ENCODE measurements at places on chromosomes 7 and 10.

GRCh38 chr7:47283497-47284131 lies 298.3 kb downstream of the TNS3 start:
- no peak for DNase-seq

- no peak for DNase-seq
Observed at GRCh38 chr10:98344589-98345038, 70.4 kb downstream of the PYROXD2 start.

GRCh38 chr7:114085313-114085591 lies 166.4 kb upstream of the PPP1R3A start:
- DNase-seq = no peak

- no peak for DNase-seq
Observed at GRCh38 chr7:97460433-97460832, 271.5 kb upstream of the TAC1 start.

DNA sequence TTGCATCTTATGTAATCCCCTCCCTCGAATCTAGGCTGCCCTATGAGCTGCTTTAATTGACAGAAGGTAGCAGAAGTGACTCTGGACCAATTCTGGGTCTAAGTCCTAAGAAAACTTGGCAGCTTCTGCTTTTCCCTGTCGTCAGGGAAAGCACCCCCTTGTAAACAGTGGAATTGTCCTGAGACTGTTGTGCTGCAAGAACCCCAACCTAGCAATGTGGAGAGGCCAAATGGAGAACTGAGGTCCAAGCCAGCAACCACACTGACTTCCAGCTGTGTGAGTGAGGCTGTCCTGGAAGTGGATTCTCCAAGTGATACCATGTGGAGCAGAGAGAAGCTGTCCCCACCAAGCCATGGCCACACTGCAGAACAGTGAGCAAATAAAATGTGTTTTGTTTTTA lies 75.5 kb downstream of the ARHGAP22 start:
- no peak for DNase-seq

DNA sequence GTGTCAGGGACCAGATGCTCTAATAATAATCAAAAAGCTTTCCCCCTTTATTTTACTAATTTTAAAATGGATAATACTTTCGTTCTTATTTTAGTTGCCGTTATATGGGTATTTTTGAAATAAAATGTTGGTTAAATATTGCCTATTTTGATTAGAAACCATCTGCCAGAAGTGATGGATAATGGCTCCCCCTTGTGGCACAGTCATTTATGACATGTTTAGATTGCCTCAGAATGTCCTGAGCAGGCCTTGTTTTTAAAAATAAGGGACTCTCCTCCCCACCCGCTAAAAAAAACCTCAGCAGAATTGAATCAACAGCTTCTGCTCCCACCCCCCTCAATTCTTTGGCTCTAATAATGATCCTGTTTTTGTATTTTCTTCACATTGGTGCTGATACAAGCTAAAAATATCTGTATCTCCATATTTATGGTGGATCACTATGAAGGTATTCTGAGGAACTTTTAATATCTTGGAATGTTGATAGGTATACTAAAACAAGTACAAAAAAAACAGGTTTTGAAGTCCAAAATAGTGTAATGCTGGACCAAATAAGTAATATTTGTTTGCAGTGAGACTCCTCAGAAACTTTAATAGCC lies 38.8 kb downstream of the TMEM60 start:
- DNase-seq = no peak

- no peak for DNase-seq
Observed at GRCh38 chr7:95595746-95596197, 544 bp downstream of the PDK4 start.

DNA sequence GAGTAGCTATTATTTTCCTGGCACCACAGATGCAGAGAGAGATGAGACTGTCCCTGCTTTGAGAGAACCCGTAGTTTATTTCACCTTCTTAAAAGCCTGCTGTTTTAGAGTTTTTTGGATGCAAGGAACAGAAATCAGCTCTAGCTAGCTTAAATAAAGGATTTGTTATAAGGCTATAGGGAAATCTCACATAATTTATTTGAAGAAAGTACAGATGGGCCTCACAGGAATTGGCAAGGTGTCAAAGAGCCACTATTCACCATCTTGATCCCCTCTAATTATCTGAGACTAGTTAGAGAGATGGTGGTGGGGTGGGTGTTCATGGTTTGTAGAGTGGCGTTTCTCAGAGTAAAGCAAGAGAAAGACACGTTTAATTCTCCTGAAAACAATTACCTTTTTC lies 7.3 kb downstream of the KMT2E start:
- DNase-seq = no peak

DNA sequence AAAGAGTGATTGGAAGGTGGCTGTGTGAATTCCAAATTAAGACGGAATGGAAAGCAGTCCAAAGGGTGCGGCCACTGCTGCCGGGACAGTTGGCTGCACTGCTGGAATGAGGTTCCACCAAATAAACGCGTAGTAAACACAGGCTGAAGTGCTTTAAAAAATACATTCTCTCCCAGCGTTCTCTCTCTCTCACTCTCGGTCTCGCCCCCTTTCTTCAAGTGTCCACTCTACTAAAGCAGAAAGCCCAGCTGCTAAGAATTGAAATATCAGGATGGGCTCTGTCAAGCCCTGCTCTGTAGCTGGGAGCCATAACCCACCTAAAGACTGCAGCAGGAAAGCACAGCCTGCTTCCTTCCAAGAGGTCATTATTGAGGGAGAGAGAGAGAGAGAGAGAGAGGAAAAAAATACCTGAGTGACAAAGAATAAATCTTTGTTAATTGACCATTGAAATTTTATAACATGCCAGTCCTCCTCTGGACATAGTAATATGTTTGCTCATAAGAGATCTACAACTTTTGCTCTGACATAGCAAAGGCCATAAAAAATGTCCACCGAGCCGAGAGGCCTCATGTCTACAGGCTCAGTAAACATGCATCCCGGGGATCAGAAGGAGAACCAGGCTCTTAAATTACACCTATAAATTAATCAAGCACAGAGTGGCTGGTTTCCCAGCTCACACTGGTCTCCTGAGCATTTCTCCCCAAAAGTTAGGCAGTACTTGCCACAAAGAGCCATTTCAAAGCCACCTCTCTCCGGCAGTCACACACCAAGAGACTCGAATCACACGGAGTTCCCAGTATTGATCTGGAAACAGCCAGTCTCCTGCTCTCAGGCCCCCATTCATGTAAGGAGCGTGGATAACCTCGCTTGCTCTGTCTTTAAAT lies 72.8 kb downstream of the FGFR2 start:
- DNase-seq = no peak

GRCh38 chr7:135756191-135756590 lies 7.6 kb upstream of the FAM180A start:
- no peak for DNase-seq

- no peak for DNase-seq
Observed at GRCh38 chr7:154569916-154570315, 433.0 kb downstream of the PAXIP1 start.

DNA sequence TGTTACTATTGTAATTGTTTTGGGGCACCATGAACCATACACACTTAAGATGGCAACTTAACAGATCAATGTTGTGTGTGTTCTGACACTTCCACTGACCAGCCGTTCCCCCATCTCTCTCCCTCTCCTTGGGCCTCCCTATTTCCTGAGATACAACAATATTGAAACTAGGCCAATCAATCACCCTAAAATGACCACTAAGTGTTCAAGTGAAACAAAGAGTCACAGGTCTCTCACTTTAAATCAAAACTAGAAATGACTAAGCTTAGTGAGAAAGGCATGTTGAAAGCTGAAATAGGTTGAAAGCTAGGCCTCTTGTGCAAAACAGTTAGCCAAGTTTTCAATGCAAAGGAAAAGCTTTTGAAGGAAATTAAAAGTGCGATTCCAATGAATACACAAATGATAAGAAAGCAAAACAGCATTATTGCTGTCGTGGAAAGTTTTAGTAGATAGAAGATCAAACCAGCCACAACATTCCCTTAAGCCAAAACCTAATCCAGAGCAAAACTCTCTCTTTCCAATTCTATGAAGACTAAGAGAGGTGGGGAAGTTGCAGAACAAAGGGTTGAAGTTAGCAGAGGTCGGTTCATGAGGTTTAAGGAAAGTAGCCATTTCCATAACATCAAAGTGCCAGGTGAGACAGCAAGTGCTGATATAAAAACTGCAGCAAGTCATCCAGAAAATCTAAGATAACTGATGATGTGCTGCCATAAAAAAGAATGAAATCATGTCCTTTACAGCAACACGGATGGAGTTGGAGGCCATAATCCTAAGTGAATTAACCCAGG lies 90.6 kb downstream of the MTPN start:
- no peak for DNase-seq

DNA sequence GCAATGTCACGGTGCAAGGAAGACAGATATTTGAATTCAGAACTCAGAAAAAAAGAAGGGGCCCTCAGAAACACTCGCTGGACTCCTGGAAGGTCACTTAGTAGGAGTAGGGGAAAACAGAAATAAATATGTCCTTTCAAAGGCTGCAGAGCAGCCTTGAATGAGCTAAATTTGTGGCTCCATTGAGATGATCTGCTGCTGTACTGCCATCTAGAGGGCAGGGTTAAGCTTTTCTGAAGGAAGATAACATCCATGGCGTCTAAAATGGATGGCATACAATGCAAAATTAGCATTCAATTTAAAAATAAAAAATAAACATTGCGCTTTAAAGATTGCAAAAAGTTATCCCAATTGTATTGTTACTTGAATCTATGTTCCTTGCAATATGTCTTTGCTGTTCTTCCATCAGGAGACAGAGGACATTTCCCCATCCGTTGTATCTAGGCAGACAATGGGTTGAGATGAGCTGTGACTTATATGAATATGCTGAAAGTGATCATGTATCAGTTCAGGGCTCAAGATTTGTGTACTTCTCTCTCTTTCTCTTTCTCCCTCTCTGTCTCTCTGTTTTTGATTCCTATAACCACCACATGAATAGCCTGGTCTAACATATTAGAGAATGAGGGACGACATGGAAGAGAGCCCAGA lies 642.2 kb downstream of the SH2D4B start:
- DNase-seq = no peak

GRCh38 chr10:80487791-80488538 lies 33.9 kb downstream of the TSPAN14 start:
- DNase-seq = no peak

GRCh38 chr10:110392868-110393740 lies 88.4 kb upstream of the SMNDC1 start:
- DNase-seq = no peak

- no peak for DNase-seq
Observed at GRCh38 chr7:128251337-128251736, 10.3 kb downstream of the LEP start.

- DNase-seq = no peak
Observed at GRCh38 chr10:98295401-98295811, 27.4 kb upstream of the LOXL4 start.

GRCh38 chr10:80252296-80252887 lies 37.1 kb downstream of the MAT1A start:
- DNase-seq = no peak

GRCh38 chr7:95798401-95798930 lies 26.1 kb downstream of the DYNC1I1 start:
- DNase-seq = no peak

GRCh38 chr7:116497708-116498107 lies 1.8 kb upstream of the CAV2 start:
- no peak for DNase-seq

GRCh38 chr10:77350134-77350533 lies 287.5 kb downstream of the KCNMA1 start:
- no peak for DNase-seq

DNA sequence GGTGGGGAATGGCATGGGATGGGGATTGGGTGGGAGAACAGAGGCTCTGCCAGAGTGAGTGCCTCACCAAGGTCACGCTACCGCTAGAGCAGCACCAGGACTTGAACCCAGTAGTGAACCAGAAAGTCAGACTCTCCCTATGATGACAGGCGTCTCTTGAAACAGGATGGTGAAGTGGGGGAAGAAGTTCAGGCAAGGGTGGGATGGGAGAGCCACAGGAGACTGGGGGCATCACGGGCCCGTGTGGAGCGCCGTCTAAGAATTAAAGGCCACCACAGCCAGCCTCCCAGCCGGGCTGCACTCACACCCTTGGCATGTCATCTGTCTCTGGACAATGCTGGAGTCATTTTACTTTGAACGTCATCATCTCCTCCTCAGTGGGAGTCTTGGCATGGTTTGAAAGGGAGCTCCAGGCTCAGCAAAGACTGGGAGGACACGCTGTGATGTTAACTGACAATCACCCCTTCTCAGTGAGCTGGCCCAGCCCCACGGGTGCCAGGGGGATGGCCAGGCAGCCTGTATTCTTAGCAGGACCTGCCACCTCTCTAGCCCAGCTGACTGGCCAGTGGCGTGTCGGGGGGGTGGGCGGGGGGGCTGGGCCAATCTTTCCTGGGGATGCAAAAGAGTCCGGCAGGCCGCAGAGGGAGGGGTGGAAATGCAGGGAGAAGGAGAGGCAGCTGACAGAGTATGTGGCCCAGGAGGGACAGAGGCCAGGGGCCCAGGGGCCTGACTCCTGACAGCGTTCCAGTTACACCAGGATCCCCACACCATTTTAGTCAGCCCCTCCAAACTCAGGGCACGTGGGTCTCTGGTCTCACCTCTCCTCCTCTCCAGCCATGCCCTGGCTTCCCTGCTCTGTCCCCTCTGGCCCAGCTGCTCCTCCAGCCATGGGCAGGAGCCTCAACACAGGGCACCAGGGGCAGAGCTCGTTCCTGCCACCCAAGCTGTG lies 96.2 kb downstream of the VOPP1 start:
- DNase-seq = no peak

DNA sequence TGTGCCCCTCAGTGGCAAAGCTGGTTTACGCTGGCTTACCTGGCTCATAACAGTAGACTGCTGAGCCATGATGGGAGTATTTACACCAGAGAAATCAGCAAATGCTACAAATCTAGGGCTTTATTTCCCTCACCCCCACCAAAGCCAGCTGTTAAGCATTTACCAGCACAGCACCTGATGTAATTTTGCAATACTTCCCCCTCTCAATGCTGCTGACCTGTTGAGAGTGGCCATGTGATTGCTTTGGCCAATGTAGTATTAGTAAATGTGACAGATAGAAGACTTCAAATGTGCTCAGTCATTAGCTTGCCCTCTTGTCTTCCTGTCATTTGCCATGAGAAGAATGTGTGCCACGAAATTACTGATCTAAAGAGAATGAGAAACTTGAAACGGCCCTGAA lies 46.6 kb downstream of the HERPUD2 start:
- DNase-seq = no peak

- DNase-seq = no peak
Observed at GRCh38 chr7:24199978-24200377, 84.0 kb upstream of the NPY start.

DNA sequence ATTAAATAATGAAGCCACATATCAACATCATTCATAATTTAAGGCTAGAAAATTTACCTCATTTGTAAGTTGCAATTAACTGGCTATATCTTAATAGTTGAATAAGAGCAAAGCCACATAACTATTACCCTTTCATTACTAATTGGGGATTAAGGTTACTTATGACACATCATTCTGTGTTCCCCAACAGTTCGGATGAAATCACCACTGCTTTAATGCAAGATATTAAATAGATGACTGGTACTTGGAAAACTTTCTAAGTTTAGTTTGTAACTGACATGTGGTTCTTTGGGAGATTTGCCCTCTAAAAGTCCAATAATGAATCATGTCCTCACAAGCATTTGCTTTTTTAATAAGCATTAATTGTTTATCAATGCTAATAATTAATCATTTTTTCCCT lies 109.1 kb downstream of the MTERF1 start:
- DNase-seq = no peak

- DNase-seq = no peak
Observed at GRCh38 chr7:1076184-1077072, 11.5 kb upstream of the GPER1 start.

- no peak for DNase-seq
Observed at GRCh38 chr10:20247891-20248708, 431.9 kb downstream of the PLXDC2 start.

GRCh38 chr10:129331207-129331838 lies 135.7 kb upstream of the MGMT start:
- DNase-seq = no peak

Measured in GM12892 (cell line).